ENCODE measurements at places on chromosomes 13 and 19. TPM values are rescaled to one million over a fixed set of nuclear protein-coding genes. Genes with fewer than 3 reads are reported as not detected.
A peak's percentile ranks its signal among the peaks of the same experiment; 100 is the strongest.

The ZNF580 gene
- polyA plus RNA-seq: 39.9 TPM

The SHISA7 gene
- 0.20 TPM for polyA plus RNA-seq

The ATP8A2 gene
- polyA plus RNA-seq: 6.8 TPM

The WASF3 gene
- 62.9 TPM for polyA plus RNA-seq

The GIPC3 gene
- polyA plus RNA-seq: 1.9 TPM

The GARIN5B gene
- polyA plus RNA-seq: 0.17 TPM

The TEX101 gene
- polyA plus RNA-seq: not detected

The ZNF610 gene
- 14.9 TPM for polyA plus RNA-seq

The MUC16 gene
- polyA plus RNA-seq: 0.05 TPM

- DNase-seq: peak; percentile 97
Measured at GRCh38 chr19:13162724-13163608, 12.8 kb downstream of the IER2 start.

DNA sequence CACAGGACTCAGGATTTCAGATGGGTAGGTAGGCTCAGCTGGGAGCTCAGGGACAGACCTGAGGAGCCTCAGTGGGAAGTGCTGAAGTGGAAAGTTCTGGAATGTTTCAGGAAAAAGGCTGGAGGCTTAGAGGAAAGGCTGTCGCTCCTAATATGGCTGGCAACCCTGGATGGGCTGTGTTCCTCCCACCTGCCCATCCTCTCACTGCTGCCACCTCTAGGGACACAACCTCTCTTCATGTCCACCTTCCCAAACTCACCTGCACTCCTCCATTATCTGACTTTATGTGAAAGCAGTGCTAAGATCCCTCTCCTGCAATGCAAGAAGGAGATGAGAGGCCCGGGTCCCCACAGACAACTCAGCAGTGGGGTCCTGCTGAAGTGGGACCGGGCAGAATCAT, 5.8 kb upstream of the CEACAM21 start:
- DNase-seq: no peak

DNA sequence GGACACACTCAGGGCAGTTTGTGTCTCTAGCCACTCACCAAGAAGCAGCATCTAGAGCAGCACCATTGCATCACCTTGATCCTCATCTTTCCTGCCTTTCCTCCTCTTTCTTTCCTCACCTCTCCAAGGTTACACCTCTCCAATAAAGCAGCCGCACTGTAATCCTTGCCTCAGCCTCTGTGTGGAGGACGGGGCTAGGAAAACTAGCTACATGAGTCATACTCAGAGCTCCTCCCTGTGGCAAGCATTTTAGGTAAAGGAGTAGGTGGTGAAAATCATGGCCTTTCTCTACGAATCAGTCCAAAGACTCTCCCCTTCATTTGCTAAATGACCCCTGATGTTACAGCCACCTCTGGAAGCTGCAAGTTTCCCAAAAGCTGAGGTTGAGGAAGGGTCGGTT, 108.9 kb downstream of the DNAJC15 start:
- peak; percentile 35 for DNase-seq

GRCh38 chr13:36490055-36490454, 57.8 kb downstream of the CCNA1 start:
- DNase-seq: no peak

DNA sequence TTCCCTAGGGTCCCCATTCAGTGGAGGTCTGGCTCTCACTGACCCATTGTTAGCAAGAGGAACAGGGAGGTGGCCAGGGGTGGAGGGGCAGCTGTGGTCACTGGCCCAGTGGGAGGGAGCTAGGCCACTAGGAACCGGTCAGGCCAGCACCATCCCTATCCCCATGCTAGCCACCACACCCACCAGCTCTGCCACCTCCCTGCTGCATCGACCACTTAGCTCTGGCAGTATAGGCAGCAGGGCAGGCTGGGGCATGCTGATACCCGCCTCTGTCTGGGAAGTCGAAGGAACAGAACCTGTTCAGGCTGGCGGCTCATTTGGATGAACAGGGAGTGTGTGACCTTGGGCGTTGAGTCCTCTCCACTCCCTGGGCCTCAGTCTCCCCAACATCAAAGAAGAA, 4.7 kb downstream of the PPP1R13L start:
- DNase-seq: no peak

DNA sequence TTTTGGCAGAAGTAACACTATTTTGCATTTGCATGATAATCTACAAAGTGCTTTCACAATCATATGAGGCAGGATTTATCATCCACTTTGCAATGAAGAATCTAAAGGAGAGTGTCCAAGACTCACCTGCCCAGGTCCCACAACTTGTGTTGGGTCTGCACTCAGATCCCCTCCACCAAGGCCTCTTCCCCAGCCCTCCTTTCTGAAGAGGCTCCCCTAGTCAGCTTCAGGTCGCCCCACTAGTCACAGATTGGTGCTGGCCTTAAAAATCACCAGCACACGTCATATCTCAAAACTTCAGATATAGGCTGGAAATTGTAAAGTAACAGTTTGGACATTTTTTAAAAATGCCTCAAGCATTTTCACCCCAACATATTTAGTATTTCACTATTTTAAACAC, 17.5 kb downstream of the ATP7B start:
- DNase-seq: no peak

DNA sequence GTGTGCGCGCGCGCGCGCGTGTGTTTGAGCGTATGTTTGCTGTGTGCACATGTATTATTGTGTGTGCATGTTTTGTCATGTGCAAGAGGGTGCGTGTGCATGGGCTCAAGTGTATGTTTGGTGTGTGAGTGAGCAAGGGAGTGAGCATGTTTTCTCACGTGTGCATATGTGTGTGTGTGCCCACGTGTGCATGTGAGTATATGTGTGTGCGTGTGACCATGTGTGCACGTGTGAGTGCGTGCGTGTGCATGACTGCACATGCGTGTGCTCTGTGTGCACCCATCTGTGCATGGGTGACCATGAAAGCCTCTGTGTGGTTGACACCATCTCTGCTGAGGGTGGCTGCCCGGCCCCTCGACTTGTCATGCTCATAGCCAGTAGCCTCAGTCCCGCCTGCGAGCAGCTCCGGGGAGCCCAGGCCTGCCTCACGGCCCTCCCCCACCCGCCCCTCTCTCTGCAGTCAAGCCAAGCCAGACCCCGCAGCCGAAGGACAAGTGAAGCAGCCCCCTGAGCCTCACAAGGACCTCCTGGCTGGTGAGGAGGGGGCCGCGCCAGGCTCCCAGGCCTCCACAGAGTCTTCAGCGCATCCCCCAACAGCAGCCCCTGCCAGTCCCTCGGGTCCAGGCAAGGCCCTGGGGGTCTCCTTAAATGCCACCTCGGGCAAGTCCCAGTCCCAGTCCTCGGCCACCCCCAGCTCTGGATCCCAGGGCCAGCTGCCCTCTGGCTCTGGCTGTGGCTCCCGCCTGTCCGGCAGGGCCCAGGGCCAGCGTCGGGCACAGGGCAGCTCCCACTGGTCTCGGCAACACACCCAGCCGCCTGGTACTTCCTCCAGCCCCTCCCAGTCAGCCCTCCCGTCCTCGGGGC, 6.0 kb downstream of the REEP6 start:
- DNase-seq: no peak

- DNase-seq: no peak
Measured at GRCh38 chr13:48265217-48265815, 32.3 kb downstream of the ITM2B start.

DNA sequence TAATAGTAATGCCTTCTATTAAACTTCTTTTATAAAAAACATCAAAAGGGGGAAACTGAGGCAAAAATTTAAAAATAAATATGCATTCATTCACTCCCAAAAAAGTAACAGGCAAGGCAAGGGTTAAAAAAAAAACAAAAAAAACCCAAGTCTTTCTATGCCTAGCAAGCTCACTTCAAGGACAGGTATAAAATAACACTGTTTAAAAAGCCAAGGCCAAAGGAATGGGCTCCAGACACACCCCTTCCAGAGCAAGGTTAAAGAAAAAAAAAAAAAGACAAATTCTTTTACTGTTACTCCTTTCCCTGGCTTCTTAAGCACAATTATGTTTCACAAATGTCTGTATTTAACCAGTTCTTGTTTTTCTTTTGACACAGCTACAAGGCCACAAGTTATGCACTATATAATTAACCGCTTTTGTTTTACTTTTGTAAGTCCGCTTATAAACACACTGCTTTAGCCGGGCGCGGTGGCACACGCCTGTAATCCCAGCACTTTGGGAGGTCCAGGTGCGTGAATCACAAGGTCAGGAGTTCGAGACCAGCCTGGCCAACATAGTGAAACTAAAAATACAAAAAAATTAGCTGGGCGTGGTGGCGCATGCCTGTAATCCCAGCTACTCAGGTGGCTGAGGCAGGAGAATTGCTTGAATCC, 3.6 kb downstream of the SIGLEC11 start:
- no peak for DNase-seq

DNA sequence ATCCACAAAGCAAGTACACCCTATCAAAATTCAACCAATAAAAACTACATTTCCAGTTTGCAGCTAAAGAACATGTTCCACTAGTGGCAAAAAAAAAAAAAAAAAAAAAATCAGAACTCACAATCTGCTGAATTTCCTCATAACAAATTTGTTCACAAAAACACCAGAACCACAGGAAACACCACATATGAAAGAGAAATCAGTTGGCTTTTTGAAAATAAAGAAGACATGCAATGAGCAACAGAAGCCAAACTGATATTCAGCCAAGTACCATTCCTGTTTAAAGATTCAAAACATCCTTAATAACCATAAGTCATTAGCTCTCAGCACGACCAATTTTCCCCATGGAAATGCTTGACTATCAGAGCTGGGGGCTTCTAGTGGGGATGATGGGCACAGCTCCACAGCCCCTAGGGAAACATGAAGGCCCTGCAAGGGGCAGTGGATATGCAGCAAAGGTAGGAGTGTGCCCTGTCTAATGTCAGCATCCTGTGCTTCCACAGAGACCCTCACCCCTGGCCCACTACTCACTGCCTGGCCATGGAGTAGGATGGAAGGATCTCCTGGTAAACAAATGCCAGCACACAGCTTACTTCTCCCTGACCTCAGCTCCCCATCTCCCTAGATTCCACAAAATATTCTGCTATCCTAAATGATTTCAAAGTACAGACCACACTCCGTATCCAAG, 74.0 kb upstream of the DOCK9 start:
- DNase-seq: no peak

- DNase-seq: no peak
Measured at GRCh38 chr13:46544811-46545210, 8.2 kb upstream of the LRCH1 start.

DNA sequence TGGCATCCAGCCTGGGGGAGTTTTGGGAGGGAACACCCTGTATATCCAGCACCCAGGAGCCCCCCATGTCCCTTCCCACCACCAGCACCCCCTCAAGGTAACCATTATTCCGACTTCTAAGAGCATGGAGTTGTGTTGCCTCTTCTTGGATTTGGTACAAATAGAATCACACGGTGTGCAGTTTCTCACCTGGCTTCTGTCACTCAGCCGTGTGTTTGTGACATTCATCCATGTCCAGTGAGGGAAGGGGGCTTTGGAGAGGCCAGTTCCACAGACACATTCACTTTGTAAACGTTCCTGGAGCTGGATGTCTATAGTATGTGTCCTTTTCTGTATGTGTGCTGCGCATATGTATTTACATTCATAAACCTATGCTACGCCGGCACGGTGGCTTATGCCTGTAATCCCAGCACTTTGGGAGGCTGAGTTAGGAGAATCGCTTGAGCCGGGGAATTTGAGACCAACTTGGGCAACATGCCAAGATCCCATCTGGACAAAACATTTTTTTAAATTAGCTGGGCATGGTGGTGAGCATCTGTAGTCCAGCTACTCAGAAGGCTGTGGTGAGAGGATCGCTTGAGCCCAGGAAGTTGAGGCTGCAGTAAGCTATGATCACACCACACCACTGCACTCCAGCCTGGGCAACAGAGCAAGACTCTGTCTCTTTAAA, 36.6 kb downstream of the MYH14 start:
- no peak for DNase-seq

DNA sequence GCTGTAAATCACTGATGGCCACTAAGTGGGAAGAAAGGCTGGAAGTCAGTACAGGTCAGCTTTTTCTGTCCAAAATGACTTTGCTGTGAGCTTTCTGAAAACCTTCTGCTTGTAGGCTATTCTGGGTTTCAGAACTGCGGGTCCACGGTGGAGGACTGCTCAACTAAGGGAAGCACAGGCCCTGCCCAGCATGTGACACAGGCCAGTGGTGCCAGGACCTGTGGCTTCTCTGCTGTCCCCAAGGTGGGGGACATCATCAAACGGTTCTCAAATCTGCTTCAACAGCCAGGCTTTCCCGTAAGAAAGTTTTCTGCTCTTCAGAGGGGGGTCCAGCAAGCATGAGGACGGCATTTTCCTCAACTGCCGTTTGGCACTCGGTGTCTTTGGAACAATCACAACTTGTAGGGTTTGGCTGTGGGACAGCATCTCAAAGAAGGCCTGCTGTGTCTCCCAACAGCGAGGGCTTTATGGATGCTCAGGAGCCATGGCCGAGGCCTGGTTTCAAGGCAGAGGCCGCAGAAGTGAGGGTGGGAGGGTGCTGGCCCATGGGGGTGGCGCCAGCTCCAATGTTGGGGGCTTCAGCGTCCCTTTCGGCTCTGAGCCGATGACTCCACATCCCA, 3.8 kb downstream of the SGTA start:
- no peak for DNase-seq

- no peak for DNase-seq
Measured at GRCh38 chr13:58004751-58005150, 373.2 kb downstream of the PCDH17 start.

DNA sequence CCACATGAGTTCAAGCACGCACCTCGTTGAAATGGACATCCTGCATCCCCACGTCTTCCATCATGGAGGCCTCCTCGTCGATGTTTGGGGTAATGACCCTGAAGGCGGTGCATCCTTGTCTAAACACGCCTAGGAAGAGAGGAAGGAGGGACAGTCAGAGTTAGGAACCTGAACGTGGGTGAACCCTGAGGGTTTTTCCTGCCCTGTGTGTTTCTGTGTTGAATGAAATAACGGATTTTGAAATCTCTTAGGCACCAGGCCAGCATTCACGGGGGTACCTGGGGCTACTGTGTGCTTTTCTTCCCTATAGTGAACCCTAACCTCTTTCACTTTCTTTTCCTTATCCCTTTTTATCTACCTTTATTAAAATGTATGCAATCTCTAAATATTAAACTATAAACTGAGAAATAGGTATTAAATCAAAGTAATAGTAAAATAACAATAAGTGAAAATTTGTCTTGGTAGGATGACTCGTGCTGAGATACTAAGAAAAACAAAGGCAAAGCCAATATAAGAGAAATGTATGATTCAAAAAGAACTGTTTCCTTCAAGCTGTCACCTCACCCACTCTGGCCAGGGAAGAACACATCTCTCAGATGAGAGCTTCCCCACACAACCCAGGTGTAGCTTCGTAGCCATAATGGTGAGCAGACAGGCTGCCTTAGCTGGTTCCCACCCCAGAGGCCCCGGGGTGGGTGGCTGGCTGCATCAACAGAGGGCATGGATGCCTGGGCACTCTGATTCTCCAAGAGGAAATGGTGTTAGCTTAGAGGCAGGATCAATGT, 72.1 kb upstream of the SLC15A1 start:
- no peak for DNase-seq

DNA sequence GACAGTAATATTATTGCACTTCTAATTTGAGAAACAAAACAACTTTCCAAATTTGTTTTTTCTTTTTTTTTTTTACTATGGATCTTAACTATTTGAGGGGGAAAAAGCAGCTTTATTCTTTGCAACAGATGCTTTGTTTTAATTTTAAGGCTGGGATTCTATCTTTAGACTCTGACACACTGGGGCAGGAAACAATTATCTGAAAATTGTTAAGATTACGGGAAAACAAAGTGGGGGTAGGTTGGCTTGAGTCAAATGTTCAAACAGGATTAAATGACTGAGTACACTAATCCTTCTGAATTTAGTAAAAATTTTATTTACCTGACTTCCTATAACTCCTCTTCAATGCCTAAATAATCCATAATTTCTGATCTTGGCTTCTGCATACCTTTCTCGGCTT, 543.2 kb downstream of the SLITRK6 start:
- DNase-seq: no peak

Measured in left kidney (tissue), 8 donors.